ENCODE measurements at places on chromosomes 11 and 22.

DNA sequence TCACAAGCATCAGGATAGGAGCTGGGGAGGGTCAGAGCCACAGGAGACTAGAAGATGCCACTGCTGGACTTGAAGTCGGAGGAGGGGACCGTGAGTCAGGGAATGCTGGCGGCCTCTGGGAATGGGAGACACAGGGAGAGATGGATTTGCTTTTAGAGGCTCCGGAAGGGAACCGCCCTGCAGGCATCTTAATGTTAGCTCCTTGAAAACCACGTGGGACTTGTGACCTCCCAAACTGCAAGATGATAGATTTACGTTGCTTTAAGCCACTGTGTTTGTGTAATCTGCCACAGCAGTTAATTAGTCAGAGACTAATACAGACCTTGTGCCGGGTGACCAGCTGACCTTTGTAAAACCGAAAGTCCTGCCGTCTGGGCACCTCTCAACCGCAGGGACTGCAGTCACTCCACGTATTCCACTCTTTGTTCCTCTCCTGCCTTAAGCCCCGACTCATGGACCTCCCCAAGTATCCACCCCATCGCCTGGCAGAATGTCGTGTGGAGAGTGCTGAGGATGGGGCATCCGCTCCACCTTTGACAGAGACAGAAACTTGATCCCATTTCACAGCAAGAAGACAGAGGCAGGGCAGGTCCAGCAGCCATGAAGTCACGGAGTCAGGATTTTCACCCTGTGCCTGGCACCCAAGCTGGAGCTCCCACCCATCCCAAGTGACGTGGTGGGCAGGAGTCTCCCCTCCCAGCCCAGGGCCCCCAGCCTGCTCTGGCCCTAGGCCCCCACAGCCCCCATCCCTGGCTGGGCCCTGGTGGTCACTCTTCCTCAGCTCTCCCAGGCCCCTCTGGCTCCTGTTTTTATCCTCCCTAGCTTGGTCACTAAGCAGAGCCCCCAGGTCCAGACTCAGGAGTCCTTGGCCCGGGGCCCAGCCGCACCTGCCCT, 19.4 kb upstream of the CTSD start:
- no peak for DNase-seq

DNA sequence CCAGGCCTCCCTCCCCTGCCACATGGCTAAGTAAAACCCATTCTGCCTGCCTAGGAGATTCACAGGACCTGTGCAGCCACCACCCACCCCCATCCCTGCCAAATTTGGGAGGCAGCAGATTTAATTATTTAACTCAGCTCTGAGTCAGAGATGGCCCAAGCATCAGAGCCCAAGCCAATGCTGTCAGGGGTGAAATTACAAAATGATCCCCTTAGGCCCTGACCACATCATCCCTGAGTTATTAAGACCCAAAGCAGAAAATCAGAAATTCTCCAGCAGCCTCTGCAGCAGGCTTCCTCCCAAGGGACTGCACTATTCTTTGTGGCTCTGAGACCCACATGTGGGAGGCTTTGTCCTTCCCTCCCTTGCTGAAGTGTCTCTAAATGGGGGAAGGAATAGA, 52.8 kb upstream of the RRAS2 start:
- no peak for DNase-seq

DNA sequence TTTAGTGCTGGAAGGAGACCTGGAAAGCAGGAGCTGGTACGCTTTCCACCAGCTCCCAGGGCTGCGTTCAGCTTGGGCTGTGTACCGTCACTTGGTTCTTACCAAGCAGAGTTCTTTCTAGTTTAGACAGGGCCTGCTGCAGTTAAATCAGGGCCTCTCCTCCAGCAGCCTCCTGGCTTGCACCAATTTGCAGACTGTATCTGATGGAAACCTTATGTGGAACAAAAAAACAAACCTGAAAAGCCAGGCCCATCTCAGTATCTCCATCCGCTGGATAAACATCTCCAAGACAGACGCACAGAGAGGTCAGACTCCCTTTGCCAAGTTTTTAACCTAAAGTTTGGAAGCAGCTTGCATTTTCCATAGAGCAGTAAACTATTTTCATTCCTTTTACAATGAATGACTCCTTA, 288.6 kb upstream of the SORL1-AS1 start:
- no peak for DNase-seq

DNA sequence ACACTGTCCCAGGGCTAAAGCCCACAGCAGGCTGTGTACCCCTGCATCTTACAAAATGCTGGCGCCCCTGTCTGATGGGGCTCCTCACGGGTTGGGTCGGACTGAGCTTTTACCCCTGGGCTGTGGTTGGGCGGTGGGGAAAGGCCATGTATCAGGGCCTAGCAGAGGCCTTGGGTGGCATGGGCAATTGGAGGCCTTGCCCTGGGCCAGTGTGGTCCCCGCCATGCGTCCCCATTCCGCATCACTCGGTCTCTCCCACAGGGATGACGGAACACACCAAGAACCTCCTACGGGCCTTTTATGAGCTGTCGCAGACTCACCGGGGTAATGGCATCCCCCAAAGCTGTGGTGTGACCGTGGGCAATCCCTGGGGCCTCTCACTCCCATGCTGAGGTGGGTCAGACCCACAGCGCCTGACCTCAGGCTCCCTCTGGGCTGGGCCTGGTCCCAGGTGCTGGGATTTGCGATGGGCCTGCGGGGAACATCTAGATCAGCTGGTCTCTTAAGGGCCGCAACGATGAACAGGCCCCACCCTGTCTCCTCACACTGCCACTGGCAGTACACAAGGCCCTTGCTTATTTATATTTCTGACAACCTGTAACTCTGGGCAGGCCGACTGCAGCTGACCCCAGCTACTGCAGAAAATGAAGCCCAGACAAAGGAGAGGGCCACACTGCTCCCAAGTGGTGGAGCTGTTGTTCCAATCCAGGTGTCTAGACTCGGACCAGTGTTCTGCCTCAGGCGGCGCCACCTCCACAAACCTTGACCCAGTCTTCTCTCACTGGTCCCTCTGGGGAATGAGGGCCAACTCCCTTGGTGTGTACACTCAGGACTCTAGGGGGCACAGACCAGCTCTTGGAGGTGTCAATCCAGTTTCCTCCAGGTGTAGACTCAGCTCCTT, 12.3 kb downstream of the SLC16A8 start:
- no peak for DNase-seq

DNA sequence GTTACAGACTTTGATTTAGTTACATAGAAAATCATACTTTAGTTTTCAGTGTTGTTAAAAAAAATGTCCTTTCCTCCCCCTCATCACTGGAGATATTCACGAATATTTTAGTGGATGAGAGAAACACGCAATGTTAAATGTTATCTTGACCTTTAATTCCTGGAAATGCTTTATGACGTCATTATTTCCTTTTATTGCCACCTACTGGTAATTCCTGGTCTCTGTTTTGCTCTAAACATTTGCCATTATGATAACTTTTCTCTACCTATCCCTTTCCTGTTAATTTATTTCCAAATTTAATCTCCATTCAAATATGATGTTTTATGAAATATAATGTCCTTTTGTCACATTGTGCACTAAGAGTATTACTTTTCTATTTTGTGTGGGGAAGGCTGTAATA, 770.6 kb downstream of the FAM181B start:
- no peak for DNase-seq
